Activated CD8-positive, alpha-beta memory T cell treated with anti-CD3 and anti-CD28 coated beads for 1 hour (primary cell): ENCODE measurements at places on chromosomes 5 and 9.

GRCh38 chr5:80289320-80289719 is 30.5 kb upstream of the SPZ1 start:
- DNase-seq, result no peak

DNA sequence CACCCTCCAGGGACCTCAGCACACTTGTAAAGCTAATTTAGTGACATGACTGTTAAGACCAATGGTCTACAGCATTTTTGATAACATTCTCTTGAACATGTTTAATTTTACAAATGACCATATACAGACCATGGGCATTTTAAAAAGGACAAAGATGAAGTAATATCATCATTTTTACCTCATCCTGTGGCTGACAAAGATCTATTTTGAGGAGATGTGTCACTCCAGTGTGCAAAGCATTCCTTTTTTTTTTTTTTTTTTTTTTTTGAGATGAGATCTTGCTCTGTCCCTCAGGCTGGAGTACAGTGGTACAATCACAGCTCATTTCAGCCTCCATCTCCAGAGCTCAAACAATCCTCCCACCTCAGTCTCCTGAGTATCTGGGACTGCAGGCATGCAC is 118.2 kb upstream of the TBC1D2 start:
- DNase-seq, result no peak

DNA sequence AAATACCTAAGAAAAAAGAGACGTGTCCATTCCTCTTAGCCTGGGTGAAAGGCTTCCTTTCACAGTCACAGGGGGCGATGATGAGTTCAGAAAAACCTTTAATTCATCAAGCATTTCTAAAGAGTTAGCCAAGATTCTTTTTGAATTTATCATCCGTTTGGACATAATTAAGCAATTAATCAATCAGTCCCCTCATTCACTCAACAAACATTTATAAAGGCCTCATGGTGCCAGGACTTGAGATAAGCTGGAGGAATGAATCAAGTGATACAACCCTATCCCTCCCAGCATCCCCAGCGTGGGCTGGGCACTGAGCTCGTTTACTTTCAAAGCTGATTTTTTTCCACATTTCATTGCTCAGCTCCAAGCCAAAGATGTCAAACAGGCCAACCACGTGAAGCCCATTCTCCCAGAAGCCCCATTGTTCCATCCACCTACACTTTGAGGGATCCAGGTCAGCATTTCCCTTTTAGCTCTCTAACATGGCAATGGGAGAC is 140.5 kb downstream of the SLIT3 start:
- no peak for DNase-seq

DNA sequence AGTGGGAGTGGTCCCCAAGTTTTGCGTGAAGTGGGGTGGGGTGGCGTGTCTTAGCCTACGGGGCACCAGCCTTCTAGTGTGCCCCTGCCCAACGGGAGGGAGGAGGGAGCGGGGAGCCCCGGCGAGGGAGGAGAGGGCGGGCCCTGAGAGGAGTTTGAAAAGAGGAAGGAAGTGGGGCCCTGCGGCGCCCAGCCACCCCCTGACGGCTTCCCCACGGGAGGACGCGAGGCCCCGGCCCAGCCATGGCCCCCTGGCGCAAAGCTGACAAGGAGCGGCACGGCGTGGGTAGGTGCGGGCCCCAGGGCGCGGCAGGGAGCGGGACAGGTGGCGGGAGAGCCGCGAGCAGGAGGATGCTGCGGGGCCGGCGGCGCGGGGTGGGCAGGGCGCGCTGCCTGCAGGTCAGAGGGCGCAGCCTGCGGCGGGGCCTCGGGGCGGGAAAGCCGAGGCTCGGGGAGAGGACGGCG is at the start of gene DOCK2:
Gene DOCK2, plus strand, starts transcription at position 191 of the 464 bp plus-strand sequence. Its CDS starts 52 bp downstream, at position 243.
- DNase-seq, result peak; percentile 51

GRCh38 chr9:34252670-34253459 is 74.0 kb downstream of the UBAP1 start:
- peak; percentile 37 for DNase-seq
